ENCODE measurements at places on chromosomes 3 and 15. TPM values are rescaled to one million over a fixed set of nuclear protein-coding genes. Genes with fewer than 3 reads are reported as not detected.

Gene SATB1
- polyA plus RNA-seq = 11.5 TPM

Gene ADPRH
- 29.2 TPM for polyA plus RNA-seq

Gene GOLGA8O
- not detected for polyA plus RNA-seq

Gene HTR3E
- not detected for polyA plus RNA-seq

Gene SRGAP3
- polyA plus RNA-seq = 0.24 TPM

Data from IgD-negative memory B cell (primary cell).